H54 (cell line): ENCODE measurements at places on chromosomes 12 and 14.

DNA sequence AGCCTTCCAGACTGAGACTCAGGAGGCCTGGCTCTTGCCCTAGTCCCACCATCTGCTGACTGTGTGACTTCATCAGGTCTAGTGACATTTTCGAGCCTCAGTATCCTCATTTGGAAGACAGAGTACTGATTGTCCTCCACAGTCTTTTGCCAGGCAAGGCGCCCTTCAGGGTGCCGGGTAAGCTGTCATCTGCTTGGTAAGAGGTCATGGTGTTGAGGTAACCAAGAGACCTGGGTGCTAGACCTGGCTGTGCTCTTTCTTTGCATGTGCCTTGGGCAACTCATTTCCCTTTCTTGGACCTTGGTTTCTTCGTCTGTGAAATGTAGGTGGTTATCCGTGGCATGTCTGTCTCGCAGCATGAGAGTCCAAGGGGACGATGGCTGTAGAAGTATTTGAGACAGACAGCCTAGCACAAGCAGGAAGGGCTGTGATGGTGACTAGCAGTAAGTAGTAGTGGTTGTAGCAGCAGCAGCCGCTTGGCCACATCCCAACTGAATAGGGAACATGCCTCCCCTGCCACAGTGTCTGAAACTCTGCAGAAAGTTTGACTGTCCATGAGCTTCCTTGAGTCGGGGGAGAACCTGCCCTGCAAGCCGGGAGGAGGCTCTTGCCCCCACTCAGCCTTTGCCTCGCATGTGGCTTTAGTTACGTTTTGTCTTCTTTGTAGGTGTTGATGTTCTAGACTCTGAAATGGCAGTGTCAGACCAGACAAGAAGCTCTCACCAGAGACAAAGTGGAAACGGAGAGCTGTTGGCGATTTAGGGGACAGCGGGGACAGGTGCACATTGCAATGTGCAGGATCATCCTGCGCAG, 40.3 kb downstream of the EVL start:
- DNase-seq, result no peak

GRCh38 chr14:29843981-29844380, 83.7 kb downstream of the PRKD1 start:
- DNase-seq, result no peak

- no peak for DNase-seq
Observed at GRCh38 chr14:68879841-68880575, 87.1 kb upstream of the ZFP36L1 start.

- DNase-seq, result no peak
Observed at GRCh38 chr14:101357559-101358319, 203.6 kb upstream of the DIO3 start.

DNA sequence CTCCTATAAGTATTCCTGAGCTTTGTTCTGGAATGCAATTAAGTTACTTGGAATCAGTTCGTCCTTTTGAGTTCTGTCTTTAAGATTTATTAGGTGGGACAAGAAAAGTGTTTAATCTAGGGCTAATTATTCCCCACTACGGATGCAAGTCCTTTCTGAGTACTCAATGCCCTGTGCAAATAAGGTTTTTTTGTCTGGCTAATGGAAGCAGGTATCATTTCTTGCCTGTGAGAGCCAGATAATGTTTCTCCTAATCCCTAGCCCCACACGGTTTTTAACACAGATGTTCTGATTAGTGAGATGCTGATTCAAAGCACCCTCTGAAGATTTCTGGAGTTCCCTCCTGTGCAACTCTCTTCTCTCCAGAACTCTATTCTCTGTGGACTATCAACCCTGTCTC, 296.6 kb upstream of the PRICKLE1 start:
- DNase-seq, result no peak

DNA sequence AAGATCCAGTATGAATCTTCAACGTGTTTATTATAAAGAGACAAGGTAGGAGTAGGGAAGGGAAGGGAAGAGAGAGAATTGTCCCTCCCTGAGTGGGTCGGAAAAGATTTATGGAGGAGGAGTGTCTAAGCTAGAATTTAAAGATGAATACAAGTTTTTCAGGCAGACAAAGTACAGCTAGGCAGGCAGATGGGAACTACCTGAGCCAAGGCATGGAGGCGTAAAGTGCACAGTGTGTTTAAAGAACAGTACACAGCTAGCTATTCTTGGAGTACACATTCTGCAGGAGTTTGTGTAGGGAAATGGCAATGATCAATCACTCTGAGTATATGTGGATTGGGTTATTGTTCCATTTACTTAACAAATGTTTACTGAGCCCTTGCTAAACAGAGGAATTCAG, 20.1 kb downstream of the PLEKHG7 start:
- no peak for DNase-seq

DNA sequence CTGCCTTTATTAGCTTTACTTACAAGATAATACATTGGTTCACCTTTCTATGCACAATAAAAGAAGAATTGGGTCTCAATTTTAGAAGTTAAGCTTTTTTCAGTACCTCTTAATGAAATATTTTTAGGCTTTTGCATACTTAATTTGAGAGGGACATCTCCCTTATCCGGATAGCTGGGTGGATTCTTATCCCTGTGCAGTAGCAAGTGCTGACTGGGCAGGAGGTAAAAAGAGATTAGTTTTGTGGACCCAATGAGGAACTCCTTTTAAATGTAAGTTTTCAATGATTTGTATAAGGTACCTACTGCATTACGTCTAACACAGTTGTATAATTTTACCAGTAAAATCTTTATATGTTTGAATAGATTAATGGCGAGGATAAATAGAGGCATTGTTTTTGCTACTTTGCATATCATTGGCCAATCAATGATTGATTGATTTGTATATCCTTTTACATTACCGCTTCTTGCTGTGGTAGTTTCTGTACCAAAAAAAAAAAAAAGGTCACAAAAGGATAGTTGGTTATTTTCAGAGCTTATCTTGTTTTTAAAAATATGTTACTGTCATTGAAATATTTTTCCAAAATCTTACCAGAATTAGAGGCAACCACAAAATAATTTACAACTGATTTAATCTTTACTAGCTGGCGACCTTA, 2.2 kb downstream of the CPSF6 start:
- DNase-seq, result no peak

DNA sequence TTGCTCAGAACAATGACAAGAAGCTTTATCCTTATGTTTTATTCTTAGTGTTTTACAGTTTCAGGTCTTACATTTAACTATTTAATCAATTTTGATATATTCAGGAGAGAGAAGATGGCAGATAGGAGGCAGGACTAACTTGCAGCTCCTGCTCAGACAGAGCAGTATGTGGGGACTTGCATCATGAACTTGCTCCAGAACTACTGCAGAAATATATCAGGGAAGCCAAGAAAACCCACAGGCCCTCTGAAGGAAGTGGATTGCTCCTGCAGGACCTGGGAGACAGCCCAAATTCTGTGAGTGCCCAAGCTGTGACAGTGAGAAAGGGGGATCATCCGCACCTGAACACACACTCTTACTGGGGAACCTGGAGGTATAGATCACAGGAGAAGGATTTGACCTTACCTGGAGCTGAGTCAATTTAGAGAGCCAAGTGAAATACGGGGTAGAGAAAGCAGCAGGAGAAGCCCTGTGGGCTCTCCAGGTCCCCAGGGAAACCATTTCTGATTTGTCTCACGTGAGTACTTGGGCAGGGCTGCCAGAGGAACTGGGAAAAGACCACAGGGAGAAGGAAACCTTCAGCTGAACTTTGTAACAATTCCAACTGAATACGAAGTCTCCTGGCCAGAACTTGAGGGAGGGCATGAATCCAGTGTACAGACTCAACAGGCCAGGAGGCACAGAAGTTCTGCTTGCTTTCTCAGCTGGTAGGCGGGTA, 28.9 kb upstream of the TSPAN8 start:
- DNase-seq, result no peak

GRCh38 chr14:96274122-96274521, 18.1 kb downstream of the BDKRB1 start:
- DNase-seq, result no peak

- no peak for DNase-seq
Observed at GRCh38 chr12:94244165-94245133, 96.1 kb downstream of the PLXNC1 start.

- DNase-seq, result no peak
Observed at GRCh38 chr12:127857661-127858060, 409.3 kb upstream of the TMEM132C start.

DNA sequence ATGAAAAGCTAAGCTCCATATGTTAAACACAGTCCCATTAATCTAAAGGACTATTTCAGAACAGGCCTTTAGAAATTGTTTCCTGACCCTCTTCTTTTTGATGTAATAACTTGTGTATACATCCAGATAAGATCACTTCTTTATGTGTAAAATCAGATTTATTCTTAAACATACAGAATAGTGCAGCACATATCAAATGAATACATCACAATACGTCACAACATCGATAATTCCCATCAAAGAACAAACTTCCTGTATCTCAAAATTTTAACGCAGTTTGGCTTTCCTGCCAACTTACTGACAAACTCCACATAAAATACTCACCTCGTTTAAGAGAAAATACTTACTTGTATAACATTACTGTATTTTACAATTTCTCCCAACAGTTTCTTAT, 108.7 kb downstream of the ITPR2 start:
- DNase-seq, result no peak

DNA sequence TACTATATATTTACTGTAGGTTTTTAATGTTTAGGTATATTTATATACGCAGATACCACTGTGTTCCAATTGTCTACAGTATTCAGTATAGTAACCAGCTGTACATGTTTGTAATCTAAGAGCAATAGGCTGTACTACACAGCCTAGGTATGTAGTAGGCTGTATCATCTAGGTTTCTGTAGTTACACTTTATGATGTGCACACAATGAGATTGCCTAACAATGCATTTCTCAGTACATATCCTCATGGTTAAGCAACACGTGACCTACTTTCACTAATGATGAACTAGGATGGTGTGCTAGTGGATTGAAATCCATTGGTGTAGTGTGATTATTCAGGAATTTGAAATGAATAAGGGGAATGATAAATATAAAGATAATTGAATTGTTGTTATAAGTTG, 77.7 kb downstream of the ETNK1 start:
- no peak for DNase-seq

DNA sequence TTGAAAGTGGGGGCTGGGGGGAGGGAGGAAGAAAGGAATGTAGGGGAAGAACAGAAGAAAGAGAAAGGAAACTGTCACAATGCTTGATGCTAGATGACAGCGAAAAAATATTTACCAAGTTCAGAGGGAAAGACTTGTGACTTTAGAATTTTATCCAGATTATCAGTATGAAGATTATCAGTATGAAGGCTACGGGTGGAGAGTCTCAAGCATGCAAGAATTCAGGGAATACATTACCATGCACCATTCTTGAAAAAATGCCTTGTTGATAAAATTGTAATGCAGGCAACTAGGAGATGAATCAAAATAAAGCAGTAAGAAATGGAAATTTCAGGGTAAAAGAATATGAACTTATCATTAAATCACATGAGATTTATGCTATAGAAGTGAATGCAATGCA, 376.8 kb downstream of the PCNX1 start:
- no peak for DNase-seq

- DNase-seq, result no peak
Observed at GRCh38 chr14:29030970-29031369, 264.4 kb downstream of the FOXG1 start.

DNA sequence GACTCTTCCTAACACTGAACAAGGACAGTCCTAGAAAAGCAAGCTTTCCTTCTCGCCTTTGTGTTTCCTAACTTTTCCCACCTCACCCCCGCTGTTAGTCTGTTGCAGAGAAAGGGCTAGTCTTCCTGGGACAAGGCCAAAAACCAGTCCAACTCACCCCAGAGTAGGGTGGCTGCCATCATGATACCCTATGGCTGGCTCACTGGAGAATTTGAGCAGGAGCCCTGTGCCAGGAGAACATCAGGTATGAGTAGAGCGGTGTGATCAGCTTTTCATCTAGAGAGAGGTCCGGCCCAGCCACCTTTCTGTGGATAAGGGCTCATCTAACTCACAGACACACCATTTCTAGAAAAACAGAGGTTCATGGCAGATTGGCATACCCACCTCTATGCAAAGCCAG, 16.7 kb upstream of the ZFP36L1 start:
- no peak for DNase-seq

- DNase-seq, result no peak
Observed at GRCh38 chr12:84910549-84911241, 1.9 kb downstream of the SLC6A15 start.
